ENCODE measurements at places on chromosomes 7 and 10.

DNA sequence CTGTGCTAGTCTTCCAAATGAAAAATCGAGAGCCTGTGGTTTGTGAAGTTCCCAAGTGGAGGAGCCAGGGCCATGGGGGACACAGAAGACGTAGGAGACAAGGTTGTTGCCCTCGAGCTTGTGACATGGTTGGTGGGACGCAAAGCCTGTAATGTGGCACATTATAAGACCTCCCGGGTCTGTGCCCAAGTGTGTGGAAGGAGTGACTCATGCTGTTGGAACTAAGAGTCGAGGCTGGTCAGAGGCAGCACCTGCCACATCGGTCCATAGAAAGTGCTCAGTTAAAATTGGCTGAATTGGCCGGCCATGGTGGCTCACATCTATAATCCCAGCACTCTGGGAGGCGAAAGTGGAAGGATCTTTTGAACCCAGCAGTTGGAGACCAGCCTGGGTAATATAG is 27.0 kb upstream of the PODXL start:
- DNase-seq = no peak

- no peak for DNase-seq
Measured at GRCh38 chr7:158680754-158681153, 23.9 kb downstream of the NCAPG2 start.

GRCh38 chr10:101219139-101219945 is 9.9 kb downstream of the LBX1 start:
- no peak for DNase-seq

DNA sequence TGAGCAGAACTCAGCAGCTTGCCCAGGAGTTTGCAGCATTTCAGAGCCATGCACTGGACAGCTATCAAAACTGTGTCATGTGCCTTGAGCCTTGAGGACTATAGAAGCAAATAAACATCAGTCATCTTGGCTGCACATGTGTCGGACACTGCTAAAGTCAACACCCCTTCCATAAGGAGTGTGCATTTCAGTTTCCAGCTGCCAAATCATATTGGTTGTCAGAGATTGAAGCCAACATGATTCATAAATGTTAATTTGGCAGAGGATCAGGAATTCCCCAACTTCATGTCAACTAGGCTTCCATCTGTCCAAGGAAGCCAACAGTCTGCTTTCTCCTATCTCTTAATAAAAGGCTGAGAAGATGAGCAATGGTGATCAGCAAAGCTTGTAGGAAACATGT is 32.8 kb downstream of the SLC16A12 start:
- DNase-seq = no peak

DNA sequence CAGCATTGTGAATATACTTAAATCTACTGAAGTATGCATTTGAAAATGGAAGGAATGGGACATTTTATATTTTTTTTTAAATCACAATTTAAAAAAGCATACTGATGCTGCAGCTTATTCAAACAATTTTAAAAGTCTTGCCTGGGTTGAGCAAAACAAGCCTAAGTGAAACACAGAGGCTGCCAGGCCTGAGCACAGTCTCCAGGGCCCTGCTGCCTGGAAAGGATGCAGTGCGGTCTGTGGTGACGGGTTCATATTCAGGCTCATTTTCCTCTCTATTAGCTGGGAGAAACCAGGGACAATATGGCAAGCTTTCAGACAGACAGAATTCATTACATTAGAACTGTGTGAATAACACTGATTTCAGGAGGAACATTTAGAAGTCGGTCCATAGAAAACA is 251.9 kb downstream of the COBL start:
- DNase-seq = no peak

- no peak for DNase-seq
Measured at GRCh38 chr10:89029181-89029580, 38.6 kb downstream of the FAS start.

DNA sequence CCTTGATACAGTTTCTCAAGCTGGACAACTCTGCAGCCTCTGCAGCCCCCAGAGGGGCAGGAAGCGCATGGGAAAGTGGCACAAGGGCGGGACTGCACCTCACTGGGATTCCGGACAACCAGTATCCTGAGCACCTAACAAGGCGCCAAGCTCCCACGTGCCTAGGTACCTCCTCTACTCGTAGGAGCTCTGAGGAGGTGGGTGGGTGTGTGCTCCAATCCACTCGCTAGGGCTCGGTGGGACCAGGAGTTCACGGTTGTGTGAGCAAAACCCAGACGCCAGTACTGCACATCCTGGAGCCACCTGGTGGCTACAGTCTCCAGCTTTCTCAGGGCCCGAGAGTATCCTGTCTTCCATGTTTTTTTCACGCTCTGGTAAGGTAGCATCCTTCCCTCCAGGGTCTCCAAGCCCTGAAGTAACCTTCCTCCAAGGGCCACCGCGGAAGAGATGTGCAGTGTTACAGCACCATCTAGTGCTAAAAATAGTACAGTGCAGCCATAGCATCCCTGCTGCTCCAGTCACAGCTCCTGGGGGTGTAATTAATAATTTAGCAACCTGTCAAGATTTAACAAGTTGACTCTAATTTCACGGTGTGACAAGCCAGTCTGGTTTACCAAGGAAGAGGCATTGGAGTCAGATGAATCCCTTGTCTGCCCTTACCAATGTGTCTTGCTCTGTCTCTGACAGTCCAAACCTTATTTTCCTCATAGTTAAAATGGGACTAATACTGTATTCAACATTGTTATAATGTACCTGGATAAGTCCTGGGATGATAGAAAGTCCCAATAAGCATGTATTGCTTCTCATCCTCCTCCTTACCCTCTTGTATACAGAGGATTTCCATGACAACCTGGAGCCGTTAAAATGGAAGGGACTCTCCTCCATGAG is 70.4 kb downstream of the HERPUD2 start:
- DNase-seq = peak; percentile 57

DNA sequence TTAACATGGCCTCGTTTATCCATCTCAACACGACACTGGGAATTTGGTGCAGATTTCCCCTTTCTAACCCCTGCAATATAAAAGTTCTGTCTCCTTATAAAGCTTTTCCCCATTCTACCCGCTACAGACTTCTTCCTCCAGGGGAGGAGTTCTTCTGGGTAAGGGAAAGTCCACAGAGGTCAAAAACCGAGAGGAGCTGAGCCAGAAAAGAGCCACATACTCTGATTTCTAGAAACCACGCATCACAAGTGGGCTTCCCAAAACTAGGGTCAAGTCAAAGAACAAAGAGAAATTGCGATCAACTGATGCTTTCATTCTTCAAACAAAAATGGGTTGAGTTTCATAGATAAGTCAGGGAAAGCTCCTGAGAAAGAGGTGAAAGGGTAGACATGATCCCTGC is 6.8 kb downstream of the IL6 start:
- no peak for DNase-seq

GRCh38 chr7:7699970-7700369 is 18.4 kb downstream of the RPA3 start:
- DNase-seq = no peak

DNA sequence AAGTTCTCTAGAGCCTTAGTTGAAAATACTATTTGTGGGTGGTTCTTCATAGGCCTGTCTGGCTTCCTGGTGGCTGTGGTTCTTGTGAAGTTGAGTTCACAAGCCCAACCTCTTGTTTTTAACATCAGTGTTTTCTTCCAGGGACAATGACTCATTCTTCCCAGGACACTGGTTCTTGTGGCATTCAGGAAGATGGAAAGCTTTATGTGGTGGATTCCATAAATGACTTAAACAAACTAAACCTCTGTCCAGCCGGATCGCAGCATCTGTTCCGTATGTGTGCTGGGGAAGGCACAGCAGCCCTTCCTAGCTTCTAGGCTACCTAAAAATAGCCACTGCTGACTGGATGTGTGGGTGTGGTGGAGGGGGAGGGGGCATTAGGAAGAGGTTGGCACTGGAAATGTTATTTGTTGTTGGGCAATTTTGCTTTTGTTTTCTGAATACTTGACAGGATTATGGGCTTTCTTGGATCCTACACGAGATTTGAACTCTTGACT is 3.9 kb downstream of the LSMEM1 start:
- DNase-seq = no peak

DNA sequence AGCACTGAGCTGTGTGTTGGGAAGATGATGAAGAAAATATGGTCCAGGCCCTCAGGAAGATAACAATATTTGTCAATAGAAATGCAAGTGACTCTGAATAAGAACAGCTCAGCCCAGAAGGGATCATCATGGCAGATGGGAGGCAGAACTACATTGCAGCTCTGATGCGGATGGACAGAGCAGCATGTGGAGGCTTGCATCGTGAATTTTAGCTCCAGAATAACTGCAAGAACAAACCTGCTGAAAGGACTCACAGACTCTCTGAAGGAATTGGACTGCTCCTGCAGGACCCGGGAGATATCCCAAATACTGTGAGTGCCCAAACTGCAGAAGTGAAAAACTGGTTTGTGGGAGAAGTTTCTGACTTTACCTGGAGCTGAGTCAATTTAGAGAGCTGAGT is 80.6 kb upstream of the LAMB4 start:
- no peak for DNase-seq

GRCh38 chr10:16779384-16779915 is 37.8 kb downstream of the RSU1 start:
- peak; percentile 60 for DNase-seq

DNA sequence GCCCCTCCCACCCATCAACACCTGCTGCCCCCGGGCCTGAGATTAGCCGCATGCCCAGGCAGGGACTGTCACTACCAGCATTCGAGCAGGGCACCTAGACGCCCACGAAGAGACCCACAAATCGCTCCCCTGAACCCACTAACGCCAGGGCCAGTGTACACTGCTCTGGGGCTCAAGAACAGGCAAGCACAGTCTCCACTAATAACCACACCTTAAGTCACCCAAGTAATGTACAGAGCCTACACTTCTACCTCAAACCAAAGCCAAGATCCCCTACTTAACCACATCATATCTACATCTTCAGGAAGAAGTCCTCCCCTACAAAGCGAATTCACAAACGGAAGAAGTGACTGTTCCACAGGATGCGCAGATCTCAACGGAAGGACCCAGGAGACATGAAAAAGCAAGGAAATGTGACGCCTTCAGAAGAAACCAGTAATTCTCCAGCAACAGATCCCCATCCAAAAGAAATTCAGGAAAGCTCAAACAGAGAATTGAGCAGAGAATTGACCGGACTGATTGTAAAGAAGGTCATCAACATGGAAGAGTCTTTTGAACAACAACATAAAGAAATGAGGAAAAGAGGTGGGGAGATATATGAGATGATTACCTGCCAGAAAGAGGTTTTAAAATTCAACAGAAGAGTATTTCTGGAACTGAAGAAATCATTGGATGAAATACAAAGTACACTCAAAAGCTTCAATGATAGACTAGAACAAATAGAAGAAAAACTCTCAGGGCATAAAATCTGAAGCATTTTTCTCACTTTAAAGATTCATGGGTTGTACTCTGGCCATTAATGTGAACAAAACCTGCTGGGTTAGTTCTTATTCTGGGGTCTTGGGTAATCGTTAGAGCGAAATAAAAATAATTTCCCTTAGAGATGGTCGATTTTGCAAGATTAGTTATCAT is 20.9 kb downstream of the IFT22 start:
- no peak for DNase-seq

DNA sequence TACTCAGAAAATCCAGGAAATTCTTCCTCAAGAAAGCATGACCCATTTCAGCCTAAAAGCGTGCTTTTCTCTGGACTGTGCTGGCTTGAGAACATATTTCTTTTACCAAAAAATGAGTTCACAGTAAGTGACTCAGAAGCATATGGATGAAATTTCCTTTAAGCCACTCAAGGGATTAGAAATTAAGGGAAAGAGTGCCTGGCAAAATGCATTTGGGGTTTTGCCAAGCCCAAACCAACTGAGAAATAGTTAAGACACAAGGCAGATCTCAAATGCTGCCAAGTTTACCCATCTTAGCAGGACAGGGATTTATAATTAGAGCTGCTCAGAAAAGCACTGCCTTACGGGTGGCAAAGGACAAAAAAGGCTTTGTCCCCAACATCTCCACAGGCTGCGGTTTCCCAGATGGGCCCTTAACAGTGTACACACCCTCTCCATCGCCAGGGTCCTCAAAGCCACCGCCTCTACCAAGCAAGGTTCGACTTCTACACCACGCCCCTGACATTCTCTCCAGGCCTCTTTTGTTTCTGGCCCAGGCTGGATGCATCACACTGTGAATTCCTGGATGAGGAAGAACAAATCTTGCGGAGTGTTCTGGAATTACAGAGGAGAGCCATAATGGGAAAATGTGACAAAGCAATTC is 30.1 kb upstream of the CDHR3 start:
- no peak for DNase-seq

GRCh38 chr10:72702868-72703581 is 11.1 kb downstream of the MCU start:
- no peak for DNase-seq

DNA sequence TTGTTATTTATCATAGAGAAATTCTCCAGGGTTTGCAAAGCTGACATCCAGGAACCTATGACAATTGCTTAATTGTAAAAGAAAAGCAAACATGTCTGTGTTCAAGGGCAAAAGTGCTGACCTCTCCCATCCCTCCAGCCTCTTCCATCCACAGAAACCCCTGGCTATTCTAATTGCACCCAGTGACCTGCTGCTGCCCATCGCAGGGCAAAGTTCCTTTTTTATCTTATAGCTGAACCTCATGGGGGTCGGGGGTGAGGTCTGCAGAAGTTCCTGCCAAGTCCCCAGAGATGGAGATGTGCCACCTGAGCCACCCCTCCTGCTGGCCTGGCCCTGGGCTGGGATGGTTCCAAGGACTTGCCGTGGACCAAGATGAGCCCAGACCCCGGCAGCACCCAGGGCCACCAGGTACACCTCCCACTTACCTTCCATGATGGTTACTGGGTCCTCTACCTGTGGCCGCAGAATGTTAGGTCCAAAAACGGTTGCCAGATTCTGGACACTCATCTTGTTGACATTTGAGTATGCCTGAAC is 146.5 kb downstream of the MAPK8 start:
- DNase-seq = no peak

GRCh38 chr10:10418387-10418786 is 599.3 kb upstream of the CELF2 start:
- no peak for DNase-seq

- DNase-seq = no peak
Measured at GRCh38 chr10:90302758-90303481, 554.9 kb downstream of the HTR7 start.

- no peak for DNase-seq
Measured at GRCh38 chr10:60427148-60427547, 37.5 kb upstream of the ANK3 start.

DNA sequence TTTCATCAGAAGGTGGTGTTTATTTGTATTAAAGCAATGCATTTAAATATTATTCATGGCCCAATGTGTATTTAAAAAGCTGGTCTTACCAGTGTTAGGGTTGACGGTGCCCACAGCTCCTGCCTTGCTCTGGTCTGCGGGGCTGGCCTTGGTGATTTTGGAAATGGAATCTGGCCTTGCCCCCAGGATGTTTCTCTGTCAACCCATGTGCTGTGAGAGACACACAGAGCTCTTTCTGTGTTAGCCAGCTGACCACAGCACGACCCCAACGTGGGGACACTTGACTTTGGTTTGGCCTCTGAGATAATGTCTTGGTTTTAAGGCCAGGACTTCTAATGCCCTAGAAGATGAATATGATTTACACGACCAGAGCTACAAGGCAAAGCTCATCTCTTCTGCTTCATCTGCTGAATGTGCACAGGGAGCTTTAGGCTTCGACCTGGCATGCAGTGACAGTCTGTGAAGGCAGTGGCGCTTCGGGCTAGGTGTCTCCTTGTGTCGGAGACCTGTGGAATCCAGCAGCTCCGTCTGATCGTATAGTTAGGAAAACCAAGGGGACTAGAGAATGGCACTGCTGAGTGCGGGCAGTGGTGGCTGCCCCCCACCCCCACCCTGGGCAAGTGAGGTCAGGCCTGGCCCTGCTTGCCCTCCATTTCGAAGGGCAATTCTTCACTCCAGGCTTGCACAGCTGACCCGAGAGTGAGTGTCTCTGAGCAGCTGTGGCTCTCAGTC is 246.1 kb downstream of the EBF3 start:
- DNase-seq = no peak

- no peak for DNase-seq
Measured at GRCh38 chr10:69097729-69098128, 9.8 kb downstream of the SRGN start.
